Sigmoid colon (tissue), 7 donors: ENCODE measurements at places on chromosomes 4 and X. TPM values are rescaled to one million over a fixed set of nuclear protein-coding genes. Genes with fewer than 3 reads are reported as not detected.
A peak's percentile ranks its signal among the peaks of the same experiment; 100 is the strongest.

DNA sequence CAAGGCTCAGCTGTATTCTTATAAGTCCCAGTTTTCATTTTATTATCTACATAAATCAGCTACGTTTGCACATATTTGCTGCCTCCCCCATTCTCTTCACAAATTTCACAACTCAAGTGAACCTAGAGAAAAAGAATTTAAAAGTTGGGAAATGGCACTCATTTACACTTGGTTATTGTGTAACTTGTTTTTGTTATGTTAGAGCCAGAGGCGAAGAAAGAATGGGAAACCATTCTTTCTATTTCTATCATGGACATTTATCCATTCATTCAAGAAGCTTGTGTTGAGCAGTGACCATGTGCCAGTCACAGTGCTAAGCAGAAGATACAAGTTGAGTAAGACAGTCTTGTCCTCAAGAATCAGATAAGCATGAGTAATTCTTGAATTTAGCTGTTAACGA lies 13.5 kb downstream of the LIAS start:
- no peak overlapping the region for H3K4me3 ChIP-seq
- DNase-seq = no peak
- H3K4me1 ChIP-seq = no peaks in the 10 kb centered on the region
- no peak overlapping the region for H3K27ac ChIP-seq
- H3K36me3 ChIP-seq = no peaks in the 10 kb centered on the region

CSAG3 gene
- polyA plus RNA-seq = not detected

DNA sequence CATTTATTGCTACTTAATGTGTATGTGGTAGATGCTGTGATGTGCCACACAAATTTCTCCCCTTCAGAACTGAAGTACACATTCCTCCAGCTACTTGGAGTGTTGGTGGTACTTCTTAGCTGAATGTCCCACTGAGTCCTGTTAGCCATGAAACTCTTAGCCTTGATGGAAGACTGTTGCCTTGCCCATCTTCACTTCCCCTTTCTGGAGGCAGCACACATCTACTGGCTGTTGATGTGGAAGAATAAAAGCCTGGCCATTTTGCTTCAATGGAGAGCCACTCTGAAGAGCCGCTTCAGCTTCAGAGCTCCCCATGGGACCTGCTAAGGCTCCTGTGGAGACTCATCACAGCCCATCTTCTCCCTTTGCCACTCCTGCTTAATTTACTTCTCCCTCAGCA lies 157.7 kb upstream of the PITX2 start:
- H3K4me1 ChIP-seq = no peaks in the 10 kb centered on the region
- H3K4me3 ChIP-seq = no peak overlapping the region
- H3K36me3 ChIP-seq = no peaks in the 10 kb centered on the region
- no peak overlapping the region for H3K27ac ChIP-seq
- DNase-seq = no peak

DNA sequence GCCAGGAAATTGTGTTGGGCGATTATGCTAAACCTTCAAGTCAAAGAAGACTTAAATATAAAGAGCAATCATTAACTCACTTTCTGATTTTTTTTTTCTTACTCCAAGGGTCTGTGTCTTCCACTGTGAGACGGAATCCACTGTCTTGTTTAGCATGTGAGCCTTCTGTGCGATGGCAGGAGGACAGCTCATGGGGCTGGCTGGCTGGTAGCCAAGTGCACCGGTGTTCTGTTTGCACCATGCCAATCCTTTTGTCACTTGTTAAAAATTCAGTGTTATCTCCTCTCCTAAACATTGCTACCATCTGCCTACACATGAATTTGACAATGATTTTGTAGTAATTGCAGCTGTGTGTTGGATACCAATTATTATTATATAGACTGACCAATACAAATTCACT lies 1056.3 kb upstream of the IGFBP7 start:
- H3K4me1 ChIP-seq = no peaks in the 10 kb centered on the region
- H3K36me3 ChIP-seq = no peaks in the 10 kb centered on the region
- DNase-seq = no peak
- no peak overlapping the region for H3K27ac ChIP-seq
- H3K27me3 ChIP-seq = no peaks in the 10 kb centered on the region
- H3K4me3 ChIP-seq = no peak overlapping the region

OPN1MW3 gene
- polyA plus RNA-seq = not detected

DNA sequence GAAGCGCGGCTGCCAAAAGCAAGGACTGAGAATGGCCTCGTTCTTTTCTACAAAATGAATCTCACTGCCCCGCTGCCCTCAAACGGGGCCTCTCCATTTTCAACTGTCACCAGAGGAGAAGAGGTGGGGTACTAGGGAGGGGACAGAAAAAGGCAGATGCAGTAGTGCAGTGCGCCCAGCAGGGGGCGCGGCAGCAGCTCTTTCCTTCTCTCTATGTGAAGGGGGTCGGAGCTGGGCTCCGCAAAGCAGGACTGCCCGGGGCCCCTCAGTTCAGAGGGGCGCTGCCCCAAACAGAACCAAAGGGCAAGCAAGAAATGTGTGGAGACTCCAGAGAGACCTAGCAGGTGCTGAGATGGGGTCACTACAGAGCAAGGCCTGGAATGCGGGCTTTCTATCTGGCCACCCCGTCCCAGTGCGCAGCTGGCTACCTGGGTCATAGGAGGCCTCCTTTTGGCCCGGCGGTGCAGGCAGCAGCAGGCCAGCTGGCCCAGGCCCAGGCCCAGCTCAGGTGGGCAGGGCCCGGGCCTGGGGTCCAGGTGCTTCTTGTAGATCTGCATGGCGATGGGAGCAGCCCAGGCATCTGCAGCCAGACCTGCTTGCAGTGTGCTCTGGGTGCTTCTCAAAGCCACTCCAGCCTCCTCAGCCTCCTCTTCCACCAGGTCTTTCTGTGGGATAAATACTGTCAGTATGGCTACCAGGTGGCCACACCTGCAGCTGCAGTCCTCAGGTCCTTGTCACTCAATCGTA lies 5.9 kb downstream of the IRAK1 start:
- H3K36me3 ChIP-seq = no peaks in the 10 kb centered on the region
- no peaks in the 10 kb centered on the region for H3K27me3 ChIP-seq
- peak overlapping the region; percentile 0 for H3K27ac ChIP-seq
- DNase-seq = no peak

DNA sequence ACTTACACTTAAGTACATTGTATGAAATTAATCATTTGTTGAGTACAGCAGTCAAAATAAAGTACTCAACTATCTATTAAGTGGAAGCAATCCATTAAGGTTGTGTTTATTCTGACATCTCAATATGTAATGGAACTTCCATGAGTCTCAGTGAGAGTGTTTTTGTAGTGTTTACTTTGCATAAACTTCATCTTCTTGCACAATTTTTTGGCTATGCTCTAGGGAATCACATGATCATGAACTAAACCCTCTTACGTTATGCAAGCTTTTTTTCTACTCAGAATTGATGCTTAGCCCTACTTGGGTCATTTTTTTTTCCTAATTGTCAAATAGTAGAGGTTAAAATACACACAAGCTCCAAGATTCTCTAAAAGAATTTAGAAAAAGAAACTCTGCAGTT lies 21.1 kb upstream of the PIGA start:
- H3K27me3 ChIP-seq = no peaks in the 10 kb centered on the region
- H3K36me3 ChIP-seq = no peaks in the 10 kb centered on the region
- no peaks in the 10 kb centered on the region for H3K4me1 ChIP-seq

- no peak overlapping the region for H3K4me3 ChIP-seq
- no peaks in the 10 kb centered on the region for H3K27me3 ChIP-seq
- H3K27ac ChIP-seq = no peak overlapping the region
- H3K36me3 ChIP-seq = no peaks in the 10 kb centered on the region
- no peaks in the 10 kb centered on the region for H3K4me1 ChIP-seq
These were observed 48.4 kb upstream of the SLC7A3 start for GRCh38 chrX:70979136-70979762.

DNA sequence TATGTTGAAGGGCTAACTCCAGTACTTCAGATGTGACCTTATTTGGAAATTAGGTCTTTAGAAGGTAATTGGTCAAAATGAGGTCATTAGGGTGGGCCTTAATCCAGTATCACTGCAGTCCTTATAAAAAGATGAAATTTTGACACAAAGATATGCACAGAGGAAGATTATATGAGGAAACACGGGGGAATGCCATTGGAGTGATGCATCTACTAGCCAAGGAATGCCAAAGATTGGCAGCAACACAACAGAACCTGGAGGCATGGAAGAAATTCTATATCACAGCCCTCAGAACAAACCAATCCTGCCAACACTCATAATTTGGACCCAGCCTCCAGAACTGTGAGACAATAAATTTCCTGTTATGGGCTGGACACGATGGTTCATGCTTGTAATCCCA lies 17.6 kb downstream of the TRIM61 start:
- DNase-seq = no peak
- no peaks in the 10 kb centered on the region for H3K27me3 ChIP-seq
- no peaks in the 10 kb centered on the region for H3K4me1 ChIP-seq
- H3K4me3 ChIP-seq = no peak overlapping the region

CTAG2 gene
- 3.0 TPM for polyA plus RNA-seq

PJA1 gene
- polyA plus RNA-seq = 6.0 TPM
